Glutamatergic neuron (in vitro differentiated cells): ENCODE measurements at places on chromosomes 6 and 20. TPM values are rescaled to one million over a fixed set of nuclear protein-coding genes. Genes with fewer than 3 reads are reported as not detected.

DNA sequence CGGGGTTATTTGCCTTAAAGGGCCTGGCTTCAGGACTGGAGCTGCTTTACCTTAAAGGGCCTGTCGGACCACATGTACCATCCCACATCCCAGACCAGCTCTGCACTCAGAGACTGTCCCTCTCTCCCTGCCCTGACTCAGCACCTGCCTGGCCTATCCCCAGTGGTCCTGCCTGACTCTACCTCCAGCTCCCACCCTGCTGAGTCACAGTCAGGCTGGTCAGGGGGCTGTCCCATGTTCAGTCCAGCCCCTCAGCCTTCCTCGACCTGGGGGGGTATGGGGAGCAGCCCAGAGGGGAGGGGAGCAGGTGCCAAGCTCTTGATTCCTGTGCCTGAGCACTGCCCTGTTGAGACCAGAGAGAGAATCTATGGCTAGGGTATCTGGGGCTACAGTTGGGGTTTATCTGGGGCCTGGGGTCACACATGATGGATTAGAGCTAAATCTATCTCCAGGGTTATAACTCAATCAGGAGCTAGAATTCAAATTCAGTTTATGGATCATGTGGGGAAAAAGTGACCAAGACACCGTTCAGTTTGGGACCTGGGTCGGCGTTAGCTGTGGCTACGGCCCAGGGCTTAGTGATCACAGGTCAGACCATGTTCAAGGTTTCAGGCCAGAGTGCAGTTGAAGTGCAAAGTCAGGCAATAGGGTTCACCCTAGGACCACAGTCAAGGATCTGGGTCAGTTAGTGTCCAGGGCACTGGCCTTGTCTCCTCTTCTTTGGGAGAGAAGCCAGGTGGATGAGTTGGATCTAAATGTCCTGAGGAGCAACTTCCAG, 9.4 kb upstream of the TRIB3 start:
- no peak for DNase-seq

DNA sequence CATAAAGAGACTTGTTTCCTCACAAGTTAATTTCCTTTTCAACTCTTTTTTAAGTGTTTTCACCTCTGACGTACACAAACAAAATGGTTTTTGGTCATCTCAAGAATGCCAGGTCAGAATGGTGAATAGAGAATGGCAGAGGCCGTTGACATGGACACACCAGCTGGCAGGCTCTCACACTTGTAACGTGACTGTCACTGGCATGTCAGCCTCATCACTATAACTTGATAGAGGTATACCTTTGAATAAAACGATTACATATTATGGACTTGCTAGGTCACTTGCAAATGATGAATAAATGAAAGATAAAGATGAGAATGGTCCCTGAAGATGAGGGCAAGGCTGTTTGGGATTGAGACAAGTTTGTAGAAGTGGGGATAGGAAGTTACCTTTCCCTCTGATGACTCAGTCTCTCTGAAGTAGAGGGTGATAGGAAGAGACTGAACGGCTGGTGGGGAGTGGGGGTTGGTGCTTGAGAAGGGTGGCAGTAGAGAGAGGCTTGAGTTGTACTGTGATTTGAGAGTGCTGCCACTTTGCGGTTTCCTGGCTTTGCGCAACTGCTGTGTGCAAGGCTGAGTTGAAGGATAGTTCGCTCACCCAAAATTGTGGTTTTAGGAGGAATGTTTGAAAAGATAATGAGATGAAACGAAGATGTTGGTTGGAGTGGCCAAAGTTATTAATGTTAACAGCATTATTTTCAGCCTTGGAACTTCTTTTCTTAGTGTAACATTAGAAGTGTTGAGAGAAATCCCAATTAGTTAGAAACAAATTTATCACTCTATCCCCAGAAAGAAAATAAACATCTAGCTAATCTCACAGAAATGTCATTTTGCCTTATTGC, 30.3 kb downstream of the TBPL1 start:
- DNase-seq = no peak

DNA sequence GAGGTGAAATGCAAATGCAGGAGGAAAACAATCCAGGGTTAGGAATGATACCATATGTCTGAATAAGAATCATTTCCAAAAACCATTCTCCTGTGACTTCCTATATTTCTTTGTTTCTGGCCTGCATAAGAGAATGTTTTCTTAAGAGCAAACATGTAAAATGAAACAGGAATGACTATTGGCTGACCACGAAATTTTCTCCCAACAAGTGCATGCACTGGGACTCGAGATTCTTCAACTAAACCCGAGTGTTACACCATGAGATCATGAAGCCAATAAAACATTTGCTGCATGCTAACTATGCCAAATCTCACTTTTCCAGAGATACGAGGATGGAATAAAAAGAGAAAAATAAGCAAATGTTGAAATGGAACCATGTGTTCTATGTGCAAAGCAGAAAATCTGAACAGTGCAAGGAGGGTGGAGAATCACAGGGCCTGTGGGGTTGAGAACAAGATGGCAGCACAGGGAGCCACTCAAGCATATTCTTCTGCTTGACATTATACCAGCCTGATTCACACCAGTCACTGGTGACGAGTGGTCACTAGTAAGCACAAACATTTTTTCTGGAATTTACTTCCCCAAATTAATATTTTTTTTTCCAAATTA, 212.2 kb upstream of the FOXA2 start:
- no peak for DNase-seq

GRCh38 chr6:142189057-142189456, 42.0 kb downstream of the VTA1 start:
- DNase-seq = no peak

The EBF4 gene
- total RNA-seq = 11.0 TPM

GRCh38 chr20:3846740-3847428, at the start of gene MAVS:
Gene MAVS (plus strand): TSS chr20:3846834. CDS start chr20:3854625, 7,791 bp downstream.
- DNase-seq = peak; percentile 92

- no peak for DNase-seq
Measured at GRCh38 chr6:4905826-4906225, 98.0 kb downstream of the RPP40 start.
